NCI-H1417 (cell line): ENCODE measurements at places on chromosomes 4 and X.
A peak's percentile ranks its signal among the peaks of the same experiment; 100 is the strongest.

- no peak for DNase-seq
Measured at GRCh38 chr4:41921476-41921875, 13.8 kb upstream of the TMEM33 start.

DNA sequence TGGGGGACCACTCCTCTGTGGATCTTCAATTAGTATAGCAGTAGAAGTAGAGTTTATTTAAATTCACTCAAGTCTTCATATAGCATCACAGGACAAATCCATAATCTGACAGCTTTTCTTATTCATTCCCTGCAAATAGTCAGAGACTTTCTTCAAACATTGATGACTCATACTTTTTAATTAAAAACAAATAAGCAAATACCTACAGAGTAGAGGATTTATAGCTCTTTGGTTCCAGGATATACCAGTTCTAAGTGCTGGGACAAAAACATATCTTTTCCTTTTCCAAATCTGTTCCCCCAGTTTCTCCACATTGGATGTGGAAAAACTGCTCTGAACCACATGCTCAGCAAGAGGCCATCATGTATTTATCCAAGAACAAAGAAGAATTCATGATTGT, 24.1 kb downstream of the EMCN start:
- no peak for DNase-seq

- DNase-seq = peak; percentile 80
Measured at GRCh38 chr4:142846108-142846728, at the start of gene INPP4B. Gene INPP4B (minus strand): TSS chr4:142846301.

DNA sequence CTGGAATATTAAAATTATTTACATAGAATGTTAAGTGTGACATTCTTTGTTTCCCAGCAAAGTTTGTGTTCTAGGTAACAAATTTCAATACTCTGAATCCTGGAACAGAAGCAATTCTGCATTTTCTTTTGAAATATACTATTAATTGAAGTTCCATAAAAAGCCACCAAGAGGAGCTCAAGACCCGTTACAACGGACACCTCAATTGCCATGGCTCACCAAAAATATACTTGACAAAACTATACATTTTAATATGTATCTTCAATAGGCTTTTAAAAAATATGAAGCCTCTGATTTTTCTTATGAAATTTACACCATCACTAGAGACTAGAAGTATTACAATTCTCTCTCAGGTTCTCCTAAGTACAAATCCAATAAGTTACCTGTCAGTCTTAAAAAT, 111.4 kb downstream of the NYX start:
- DNase-seq = peak; percentile 19

DNA sequence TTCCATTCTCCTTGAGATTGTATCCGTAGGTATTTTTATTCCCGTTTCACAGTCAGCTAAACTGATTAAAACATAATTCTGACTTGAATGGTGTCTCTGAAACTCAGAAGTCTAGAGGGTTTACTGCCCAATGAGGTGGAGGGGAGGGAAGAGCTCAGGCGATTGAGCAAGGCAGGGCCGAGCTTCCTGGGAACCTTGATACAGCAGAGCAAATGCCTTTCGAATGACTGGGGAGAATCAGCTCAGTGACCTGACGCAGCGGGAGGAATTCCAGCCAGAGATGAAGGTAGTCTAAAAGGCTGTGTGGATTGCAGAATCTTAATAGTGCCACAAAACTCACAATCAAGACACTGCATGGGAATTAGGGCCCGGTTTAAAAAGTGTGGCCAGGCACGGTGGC, 233.6 kb downstream of the EVC2 start:
- DNase-seq = no peak

DNA sequence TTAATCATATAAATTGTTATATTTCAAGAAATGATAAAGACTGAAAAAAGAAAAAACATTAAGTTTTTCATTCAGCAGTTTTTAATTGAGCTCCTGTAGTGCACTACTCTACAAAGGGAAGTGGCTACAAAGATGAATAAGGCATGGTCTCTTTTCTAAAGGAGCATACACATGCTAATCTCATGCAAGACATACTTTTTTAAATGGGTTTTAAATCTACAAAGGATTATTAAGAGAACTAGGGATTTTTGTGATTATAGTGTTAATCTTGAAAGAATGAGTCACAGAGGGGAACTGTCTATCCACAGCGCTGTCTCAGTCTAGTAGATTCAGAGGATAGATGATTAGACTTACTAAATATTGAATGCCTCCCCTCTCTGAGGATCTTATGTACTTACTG, 1722.2 kb downstream of the RPA4 start:
- DNase-seq = no peak

DNA sequence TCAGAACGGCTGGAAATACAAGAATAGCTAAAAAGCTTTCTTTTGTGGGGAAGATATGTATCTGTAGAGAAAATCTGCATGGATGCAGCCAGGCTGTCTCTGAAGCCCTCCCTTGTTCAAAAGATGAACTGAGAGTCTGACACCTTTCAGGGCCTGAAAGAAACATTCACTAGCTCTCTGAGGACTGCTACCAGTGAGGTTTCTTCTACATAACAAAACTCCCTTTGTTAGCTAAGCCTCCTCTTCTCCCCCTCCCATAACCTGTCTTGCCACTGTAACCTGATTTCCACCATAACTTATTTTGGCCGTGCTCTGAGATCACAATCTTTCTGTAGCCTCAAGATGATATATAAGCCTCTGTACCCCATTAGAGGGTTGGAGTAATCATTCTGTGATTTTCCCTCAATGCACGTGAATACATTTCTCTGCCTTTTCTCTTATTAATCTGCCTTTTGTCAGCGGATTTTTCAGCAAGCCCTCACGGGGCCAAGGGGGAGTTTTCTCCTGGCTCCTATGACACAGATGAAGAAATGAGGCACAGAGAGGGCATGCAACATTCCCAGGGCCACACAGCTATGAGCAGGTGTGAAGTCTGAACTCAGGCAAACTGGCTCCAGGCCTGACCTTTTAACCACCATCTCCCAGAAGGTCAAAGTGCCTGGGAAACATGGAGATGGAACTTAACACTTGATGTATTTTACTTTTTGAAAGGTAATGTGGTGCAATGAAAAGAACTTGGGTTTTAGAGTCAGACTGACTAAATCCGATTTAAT, 161.6 kb upstream of the PRDX4 start:
- no peak for DNase-seq

DNA sequence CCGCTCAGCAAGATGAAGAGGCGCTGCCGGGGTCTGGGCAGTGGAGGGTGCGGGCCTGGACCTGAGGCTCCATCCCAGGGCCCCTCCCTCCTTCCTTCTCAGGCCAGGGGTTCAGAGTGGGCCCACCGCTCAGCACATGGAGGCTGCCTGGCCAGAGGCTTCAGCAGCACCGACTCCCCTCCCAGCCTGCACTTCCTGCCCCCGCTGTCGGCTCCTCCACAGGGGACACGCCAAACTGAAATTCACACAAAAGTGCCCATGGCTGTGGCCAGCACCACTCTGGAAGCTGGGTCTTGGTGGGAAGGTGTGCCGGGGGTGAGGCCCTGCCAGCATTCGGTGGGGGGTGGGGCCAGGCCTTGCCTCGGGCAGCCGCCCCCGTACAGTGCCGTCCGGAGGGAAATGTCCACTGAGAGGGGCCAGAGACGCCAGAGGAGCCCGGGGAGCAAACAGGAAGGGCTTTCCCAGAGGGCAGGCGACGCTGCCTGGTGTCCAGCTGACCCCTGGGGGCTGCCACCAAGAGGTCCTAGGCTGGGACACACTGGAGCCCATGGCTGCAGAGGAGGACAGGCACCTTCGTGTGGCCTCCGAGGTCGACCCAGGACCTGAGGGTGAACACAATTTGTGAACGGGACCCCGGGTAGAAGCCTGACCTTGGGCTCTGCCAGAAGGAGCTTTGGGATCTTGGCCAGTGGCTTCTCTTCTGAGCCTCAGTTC, 84.6 kb upstream of the AFAP1 start:
- no peak for DNase-seq
